ENCODE measurements at places on chromosomes 5 and 9.
A peak's percentile ranks its signal among the peaks of the same experiment; 100 is the strongest.

- DNase-seq: no peak
Observed at GRCh38 chr9:120221844-120222243, 358.1 kb downstream of the CDK5RAP2 start.

DNA sequence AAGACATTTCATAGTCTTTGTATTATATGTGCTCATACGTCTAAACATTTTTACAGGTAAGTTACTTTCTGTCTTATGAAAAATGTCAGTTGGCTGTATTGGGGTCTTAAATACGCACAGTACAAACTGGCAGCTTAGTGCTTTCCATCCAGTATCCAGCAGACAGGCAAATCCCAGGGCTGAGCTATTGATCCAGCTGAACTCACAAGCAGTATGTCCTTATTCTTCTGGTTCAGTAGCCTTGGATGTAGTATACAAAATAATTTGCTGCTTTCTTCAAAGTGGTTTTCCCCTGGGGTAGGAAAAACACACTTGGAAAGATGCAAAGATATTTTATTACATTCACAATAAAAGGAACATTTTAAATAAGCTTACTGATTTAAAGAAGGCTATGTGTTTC, 617.2 kb downstream of the NR2F1-AS1 start:
- no peak for DNase-seq

DNA sequence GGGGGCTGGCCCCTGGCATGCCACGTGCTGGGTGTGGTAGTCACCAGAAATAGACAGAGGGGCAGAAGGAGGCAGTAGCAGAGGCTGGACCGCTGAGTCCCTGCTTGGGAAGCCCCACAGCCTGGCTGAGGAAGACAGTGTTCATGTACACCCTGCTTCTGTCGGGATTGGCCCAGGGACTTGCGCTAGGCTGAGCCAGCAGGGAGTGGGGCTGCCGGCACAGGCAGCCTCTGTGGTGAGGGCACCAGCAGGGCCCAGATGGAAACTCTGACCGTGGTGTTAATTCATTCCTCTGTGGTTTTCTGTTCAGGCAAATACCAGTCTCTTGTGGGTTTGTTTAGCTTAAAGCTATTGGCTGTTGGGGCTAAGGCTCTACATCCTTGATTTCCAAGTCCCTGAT, 108.6 kb upstream of the RAD23B start:
- no peak for DNase-seq

DNA sequence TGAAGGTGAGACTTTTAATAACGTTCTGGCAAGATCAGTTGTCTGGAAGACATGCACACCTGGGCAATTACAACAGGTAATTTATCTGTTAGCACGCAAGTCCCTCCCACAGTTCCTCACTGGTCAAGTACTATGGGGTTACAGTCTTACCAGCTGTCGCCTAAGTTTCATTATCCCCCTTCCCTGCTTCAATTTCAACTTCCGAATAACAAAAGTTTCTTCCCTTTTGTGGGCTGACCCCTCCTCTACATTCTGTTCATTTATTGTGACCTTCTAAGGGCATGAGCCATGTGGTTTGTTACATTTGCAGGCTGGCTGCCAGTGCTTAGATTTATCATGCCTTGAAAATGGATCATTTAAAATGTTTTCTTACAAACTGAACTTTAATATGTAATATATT, 16.5 kb downstream of the GAPT start:
- DNase-seq: no peak

DNA sequence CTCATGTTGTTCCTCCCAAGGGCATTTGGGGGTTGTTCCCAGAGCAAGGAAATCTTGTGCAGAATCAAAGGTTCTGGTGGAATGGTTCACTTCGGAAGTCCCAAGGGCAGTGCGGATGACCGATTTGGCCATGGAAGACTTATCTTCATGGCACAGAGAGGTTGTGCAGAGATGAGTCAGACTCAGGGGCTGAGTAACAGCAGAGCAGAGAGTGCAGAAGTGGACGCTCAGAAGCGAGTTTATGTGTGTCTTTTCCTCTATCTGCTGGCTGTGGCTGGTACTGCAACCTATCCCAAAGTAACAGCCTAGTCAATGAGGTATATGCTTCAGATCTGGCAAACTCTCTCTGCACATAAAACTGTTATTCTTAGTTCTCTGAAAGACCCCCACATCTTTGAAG, 118.1 kb downstream of the DPYSL3 start:
- no peak for DNase-seq

GRCh38 chr5:96687080-96687479, 24.9 kb downstream of the CAST start:
- no peak for DNase-seq

- no peak for DNase-seq
Observed at GRCh38 chr9:24464319-24464951, 81.3 kb downstream of the IZUMO3 start.

DNA sequence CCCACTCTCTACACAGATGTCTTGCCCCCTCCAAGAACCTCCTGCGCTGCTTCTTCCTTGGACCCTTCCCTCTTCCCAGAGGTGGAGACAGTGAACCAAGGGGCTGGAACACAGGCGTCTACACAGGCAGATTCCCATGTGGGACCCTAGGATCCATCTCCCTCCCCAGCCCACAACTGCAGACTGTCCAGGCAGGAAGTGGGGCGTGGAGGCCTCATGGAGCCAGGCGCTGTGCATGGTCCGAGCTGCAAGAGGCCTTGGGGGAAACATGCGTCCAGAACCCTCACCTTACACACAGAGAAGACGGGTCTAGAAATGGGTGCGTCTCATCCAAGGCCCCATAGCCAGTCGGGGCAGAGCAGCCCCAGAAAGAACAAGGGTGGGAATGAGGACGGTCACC, 117.5 kb downstream of the VAV2 start:
- DNase-seq: no peak

- DNase-seq: no peak
Observed at GRCh38 chr9:123239726-123240125, 28.7 kb downstream of the STRBP start.

- DNase-seq: peak; percentile 78
Observed at GRCh38 chr5:89457411-89458331, 574.7 kb upstream of the MEF2C start.

- DNase-seq: no peak
Observed at GRCh38 chr9:33823801-33824200, 6.8 kb downstream of the UBE2R2 start.

GRCh38 chr9:134971696-134972095, 54.0 kb upstream of the FCN1 start:
- peak; percentile 7 for DNase-seq

DNA sequence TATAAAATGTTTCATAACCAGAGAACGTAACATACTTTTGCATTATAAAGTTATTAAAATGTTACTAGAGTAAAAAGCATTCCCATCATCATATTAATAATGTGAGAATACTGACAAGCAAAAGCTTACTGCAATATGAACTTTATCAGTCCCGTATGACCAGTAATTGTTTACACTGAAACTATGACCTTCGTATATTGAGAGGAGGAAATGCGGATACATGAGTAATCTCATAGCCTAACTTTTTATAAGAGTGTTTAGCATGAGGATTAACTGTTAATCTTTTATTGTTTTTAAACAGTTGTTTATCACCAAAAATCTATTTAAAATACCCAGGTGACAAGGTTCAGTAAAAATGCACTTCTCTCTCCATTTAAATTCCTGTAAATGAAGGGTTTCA, 272.4 kb downstream of the SLF1 start:
- DNase-seq: no peak

- DNase-seq: no peak
Observed at GRCh38 chr5:108181975-108182374, 199.9 kb downstream of the FBXL17 start.

GRCh38 chr5:40452874-40453624, 226.7 kb upstream of the PTGER4 start:
- DNase-seq: no peak

GRCh38 chr5:18433336-18433735, 799.1 kb downstream of the TAF11L14 start:
- no peak for DNase-seq

- DNase-seq: no peak
Observed at GRCh38 chr9:30060976-30061375, 2323.5 kb upstream of the ACO1 start.

DNA sequence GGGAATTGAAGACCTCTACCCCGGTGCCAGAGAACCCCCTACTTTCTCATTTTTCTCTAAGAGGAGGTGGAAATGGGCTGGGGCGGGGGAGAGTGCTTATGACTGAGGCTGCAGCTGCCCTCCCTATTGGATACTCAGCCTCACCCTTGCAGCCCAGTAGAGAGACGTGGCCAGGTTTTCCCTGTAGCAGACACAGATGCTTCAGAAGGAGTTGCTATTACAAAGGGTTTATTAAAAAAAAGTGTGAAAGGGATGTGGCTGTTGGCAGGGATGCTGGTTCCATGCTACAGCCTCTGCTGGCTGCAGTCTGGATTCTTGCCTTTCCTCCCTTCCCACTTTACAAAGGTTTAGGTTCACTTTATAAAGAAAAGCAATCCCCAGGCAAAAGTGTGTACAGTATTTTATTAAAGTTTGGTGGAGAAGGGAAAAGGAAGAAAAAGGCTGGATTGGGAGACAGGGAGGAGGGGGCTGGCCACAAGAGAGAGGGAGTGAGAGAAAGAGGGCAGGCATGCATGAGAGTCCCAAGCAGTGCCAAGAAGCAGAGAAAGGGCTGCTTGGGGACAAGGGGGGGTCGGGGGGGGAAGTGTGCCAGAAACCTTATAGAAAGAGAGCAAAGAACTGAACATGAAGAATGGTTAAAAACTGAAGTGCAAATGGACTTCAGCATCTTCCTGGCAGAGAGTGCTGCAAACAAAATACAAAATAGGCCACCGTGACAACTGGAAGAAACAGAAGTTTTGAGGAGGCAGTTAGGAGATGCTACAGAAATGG, 29.5 kb upstream of the NFIB start:
- DNase-seq: no peak

GRCh38 chr5:103862398-103862797, 299.8 kb upstream of the NUDT12 start:
- no peak for DNase-seq

DNA sequence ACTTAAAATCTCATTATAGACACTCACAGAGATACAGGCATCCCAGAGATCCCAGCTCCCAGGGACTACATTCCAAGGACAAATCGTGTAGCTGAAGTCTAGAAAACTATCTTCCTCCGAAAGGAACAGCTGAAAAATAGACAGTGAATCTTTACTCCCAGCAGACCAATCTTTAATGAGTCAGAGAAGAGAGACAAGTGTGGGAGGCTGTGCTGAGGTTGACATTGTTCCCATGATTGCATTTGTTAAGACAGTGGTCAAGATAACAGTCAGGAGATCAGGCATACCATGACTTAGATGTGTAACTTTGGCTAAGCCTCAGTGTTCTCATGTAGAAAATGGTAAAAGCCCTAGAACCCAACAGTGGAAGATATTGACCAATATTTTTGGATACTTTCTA, 120.7 kb downstream of the PAPPA start:
- DNase-seq: no peak

DNA sequence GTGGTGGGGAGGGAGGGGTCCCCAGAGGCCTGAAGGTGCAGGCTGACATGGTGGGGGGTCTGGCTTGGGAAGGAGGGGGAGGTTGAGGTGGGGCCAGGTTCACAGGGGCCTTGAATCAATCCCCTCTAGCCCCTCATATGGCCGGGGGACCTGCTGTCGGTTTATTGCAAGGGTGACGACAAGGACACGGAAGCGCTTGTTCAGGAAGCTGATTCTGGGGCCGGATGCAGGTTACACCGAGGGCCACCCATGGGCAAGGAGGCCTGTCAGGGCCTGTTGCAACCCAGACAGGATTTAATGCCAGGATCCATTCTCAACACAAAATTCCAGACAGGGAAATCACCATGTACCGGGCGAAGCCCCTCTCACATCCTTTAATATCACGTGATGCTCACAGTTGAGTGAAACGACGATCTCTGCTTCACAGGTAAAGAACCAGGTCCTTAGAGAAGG, 41.6 kb upstream of the SYNPO start:
- peak; percentile 31 for DNase-seq

GRCh38 chr5:179890751-179891682, 16.7 kb downstream of the TBC1D9B start:
- DNase-seq: peak; percentile 12

DNA sequence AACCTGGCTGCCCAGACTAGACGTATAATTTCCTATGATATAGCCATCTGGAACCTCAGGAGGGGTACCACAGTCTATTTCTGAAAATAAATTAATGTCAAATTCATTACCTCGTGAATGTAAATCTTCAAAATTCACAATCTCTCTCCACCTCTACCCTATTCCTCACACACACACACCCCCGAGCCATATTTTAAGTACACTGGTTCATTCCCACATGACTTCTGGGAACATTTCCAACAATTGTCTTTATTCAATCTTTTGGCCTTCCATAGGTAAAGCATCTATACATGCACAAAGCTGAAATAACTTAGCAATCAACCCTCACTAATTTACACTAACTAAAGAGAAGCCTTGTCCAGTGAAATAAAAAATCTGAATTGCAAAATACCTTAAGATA, 32.7 kb downstream of the SUSD1 start:
- no peak for DNase-seq

DNA sequence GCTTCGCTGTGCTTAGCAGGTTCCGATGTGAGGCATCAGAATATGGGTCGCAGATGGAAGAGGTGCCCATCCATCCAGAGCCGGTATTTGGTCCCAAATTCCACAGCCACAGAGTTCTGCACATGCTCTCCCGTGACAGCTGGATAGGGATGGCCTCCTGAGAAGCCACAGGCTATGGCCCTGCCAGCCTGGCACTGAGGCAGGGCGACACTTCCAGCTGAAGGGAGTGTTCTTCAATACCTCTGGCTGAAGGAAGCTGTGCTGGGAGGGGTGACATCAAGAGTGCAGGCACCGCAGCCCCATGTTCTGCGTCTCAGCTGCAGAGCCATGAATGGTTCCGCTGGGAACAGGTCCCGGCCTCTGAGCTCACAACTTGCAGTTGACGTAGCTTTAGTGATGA, 83.4 kb upstream of the SIMC1 start:
- no peak for DNase-seq

DNA sequence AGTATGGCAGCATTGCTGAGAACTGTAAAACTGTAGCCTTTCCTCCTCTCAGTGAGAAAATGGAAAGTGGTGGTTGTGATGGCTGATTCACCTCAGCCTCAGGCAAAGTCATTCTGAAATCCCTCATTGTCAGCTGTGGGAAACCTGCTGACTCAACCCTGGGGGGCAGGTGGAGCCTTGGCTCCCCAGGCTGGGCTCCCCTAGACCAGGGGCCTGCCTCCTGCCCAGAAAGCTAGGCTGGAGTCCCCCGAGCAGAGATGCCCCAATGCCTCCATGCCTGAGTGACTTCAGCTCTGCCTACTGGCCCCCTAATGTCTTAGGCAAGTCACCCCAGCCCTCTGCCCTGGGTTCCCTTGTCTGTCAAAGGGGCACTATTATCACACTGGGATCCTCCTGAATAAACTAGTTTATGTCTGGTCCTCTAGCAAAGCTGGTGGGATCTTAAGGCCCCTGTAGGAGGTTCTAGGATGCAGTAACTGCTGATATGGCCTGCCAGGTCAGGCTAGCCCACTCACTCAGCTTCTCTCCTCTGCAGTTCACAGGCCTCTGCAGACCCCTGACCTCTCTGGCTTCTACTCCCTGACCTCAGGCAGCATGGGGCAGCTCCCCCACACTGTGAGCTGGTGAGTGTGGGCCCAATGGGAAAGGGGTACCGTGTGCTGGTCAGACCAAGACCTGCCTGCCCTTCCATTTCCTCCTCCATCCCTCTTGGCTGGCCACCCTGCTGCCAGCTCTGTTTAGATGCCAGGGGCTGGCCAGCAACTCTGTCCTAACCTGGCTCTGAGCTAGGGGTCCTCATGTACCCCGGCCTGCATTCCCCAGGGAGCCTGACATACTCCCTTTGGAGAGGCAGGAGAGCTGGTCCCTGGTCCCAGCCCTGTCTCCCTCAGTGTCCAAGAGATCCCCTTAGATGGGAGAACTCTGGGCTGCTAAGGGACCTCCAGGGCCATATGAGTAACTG, 24.2 kb downstream of the TCF7 start:
- DNase-seq: no peak

- no peak for DNase-seq
Observed at GRCh38 chr5:118301696-118302095, 686.7 kb downstream of the DTWD2 start.
